Activated CD4-positive, alpha-beta T cell treated with anti-CD3 and anti-CD28 coated beads for 36 hours (primary cell): ENCODE measurements at places on chromosomes 11 and 22. TPM values are rescaled to one million over a fixed set of nuclear protein-coding genes. Genes with fewer than 3 reads are reported as not detected.

DNA sequence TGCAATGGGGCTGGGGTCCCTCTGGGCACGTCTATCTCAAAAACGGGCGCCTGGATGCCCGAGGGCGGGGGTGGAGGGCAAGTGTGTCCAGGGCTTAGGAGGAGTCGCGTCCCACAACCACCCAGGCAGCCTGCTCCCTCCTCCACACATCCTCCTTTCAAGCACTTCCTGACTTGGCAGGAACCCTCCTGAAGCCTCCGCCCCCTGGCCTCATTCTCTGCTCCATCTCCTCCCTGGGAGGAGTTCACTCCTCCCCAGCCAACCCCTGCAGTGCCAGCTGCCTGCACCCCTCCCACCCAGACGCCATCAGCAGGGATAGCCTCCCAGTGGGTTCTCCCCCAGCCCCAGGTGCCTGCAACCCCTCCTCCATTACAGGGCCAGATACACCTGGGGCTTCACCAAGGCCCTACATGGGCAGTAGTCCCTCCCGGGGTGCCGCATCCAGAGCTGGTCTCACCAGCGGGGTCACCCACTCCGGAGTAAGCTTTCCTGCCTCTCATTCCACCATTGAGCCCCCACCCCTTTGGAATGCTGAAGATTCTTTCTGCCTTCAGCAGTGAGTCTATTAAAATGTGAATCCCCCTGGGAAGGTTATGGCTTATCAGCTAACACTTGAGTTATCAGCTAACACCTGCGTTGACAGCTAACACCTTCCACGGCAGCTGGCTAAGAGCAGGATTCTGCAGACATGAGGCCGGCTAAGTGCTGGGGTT, 24.4 kb downstream of the RTN4R start:
- peak; percentile 77 for DNase-seq

DNA sequence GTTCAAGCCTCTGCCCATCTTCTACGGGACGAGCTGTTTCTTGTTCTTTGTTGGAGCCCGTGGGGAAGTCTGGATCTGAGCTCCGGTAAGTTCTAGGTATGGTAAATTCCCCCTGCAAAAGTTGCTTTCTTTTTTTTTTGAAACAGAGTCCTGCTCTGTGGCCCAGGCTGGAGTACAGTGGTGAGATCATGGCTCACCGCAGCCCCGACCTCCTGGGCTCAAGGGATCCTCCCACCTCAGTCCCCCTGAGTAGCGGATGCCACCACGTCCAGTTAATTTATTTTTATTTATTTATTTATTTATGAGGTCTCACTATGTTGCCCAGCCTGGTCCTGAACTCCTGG, 35.5 kb upstream of the MOB2 start:
- no peak for DNase-seq

Gene MMP3
- total RNA-seq: not detected

DNA sequence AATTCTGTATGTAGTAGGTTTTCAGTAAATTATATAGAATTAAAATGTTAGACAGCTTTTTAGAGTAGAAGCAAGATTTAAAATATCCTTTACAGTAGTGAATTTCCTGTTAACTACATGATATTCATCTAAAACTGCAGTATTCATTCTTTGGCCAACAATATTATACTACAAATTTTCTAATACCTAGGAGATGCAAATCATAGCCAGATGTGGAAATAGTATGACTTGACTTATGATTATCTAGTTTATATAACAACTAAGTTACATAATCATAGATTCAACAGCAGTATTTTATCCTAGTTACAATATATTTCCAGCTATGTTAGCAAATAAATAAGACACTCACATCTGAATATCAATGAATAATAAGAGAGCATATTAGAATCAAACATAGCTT, 163.2 kb downstream of the MSANTD4 start:
- no peak for DNase-seq

Gene CCDC73
- not detected for total RNA-seq

Gene OR5B21
- 0.33 TPM for total RNA-seq

GRCh38 chr11:129992161-129992944, 10.3 kb downstream of the PRDM10 start:
- DNase-seq: peak; percentile 73

Gene OR6T1
- not detected for total RNA-seq

Gene CASP12
- not detected for total RNA-seq

DNA sequence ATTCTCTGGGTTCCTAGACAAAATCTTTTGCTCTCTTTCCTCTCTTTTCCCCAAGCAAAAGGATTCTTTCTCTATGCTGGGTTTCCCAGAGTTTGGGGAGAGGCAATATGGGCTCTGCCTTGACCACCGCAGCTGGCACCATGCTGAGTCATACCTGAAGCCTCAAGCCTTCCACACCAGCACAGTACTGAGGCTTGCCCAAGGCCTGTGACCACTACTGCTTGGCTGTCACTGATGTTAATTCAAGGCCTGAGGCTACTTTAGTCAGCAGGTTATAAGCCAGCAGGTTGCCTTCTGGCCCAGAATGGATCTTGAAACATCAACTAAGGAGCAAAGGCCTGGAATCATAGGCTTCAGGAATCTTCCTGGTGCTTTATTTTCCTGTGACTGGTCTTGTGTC, 185.3 kb downstream of the DYNC2H1 start:
- DNase-seq: no peak

Gene EMSY
- total RNA-seq: 35.4 TPM

DNA sequence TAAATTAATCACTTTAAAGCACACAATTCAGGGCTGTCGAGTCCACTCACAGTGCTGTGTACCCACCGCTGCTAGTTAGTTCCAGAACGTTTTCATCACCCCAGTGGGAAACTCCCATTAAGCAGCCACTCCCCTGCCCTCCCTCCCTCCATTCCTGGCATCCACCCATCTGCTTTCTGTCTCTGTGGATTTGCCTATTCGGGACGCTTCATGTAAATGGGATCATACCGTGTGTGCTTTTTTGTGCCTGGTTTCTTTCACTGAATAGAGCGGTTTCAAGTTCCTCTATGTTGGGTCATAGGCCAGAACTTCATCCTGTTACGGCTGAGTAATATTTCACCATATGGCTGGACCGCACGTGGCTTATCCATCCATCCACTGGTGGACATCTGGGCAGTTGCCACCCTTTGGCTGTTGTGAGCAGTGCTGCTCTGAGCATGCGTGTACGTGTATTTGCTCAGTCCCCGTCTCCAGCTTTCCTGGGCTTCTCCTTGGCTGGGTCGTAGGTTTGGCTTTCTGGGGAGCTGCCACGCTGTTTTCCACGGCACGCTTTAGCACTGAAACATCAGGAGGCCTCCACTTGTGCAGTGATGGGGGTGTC, 30.1 kb downstream of the ARHGAP8 start:
- no peak for DNase-seq

GRCh38 chr11:74025467-74026166, 16.7 kb upstream of the UCP3 start:
- DNase-seq: peak; percentile 22

Gene MPPED2
- total RNA-seq: 0.30 TPM

Gene APOL5
- not detected for total RNA-seq

Gene MUC15
- total RNA-seq: not detected

- no peak for DNase-seq
These were observed 144.6 kb upstream of the RASSF10 start for GRCh38 chr11:12864316-12865156.

Gene KRTAP5-1
- total RNA-seq: not detected

DNA sequence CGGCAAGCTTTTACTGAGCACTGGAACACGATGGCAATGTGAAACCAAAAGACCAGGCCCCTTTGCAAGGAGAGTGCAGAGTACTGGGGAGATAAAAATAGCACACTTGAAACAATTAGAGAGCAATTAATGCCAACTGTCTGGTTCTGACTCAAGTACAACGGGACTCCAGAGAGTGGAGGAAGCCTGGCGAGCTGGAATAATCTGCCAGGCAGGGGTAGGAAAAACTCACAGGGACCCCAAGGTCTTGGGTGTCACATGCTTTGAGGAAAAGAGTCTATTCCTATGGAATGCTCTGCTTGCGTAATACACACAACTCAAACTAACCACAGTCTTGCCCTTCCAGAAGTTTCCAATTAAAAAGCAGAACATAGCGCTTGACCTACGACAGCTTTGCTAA, 113.0 kb upstream of the CLMP start:
- DNase-seq: no peak

DNA sequence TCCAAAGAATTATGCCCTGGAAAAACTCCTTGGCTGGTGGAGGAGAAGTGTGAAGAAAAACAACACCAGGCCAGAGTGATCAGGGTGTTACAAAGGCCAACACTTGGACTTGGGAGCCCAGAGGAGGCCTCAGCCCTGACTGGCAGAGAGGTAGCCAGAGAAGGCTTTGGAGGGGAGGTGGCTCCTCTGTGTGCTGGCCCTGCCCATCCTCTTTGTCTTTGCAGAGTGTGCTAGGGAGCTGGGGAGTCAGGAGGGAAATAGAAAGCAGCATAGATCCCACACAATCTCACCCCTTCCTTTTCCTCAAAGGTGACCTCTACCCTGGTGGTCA, 12.0 kb upstream of the P2RY6 start:
- no peak for DNase-seq

Gene DDIAS
- total RNA-seq: 16.9 TPM

Gene LAYN
- total RNA-seq: 5.5 TPM

DNA sequence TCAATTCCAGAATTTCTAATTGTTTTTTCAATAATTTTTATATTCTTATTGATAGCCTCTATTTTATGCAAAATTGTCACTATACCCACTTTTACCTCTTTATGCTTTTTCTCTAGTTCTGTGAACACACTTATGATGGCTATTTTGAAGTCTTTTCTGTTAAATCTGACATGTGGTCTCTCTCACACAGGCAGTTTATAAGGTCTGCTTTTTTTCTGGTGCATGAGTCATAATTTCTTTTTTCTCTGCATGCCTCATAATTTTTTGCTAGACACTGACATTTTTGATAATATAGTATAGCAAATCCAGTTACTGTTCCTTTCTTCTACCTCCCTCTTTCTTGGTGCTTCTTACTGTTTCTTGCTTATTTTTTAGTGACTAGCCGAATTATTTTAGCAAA, 36.0 kb downstream of the ZBTB44 start:
- no peak for DNase-seq

Gene SMC1B
- total RNA-seq: 0.62 TPM

DNA sequence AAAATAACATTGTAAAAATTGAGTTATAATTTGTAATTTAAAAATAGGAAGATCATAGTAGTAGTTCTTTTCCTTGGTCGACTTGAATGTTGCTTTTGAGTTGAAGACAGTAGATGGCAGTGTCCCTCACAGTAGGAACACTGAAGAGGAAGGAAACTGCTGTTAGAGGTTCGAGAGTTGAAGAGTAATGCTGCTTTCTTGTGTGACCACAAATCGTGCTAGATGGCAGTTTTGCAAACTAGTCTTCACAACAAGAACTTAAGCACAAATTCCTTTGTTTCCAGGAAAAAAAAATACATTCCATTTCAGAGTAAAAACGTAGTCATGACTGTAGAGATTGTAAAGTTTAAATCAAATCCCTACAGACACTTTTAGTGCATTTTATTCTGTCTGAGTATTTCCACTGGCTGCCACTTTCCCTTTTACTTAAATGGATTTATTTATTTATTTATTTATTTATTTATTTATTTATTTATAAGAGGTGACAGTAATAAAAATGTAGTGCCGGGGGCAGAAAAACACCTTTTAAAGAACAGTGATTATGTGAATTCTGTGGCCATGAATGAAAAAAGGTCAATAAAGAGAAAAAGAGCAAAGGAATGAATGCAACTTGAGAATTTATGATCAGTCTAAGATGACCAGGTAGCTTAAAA, 54.6 kb downstream of the SPECC1L start:
- peak; percentile 23 for DNase-seq

Gene PYGM
- 0.87 TPM for total RNA-seq

DNA sequence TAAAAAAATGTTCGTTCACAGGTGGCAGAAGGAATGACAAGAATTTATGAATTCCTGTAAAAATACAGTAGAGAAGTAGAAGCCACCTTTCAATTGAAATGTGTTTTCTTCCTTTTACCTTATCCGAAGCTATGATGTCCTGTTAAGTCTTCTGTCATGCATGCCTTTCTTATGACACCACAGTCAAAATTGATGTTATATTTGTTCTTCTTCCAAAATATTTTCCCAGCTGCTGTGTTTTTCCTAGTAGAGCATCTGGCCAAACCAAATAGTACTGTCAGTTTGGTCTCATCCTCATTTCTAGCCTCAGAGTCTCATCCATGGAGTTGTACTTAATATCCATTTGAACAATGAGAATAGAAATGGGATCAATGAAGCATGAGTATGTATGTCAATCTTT, 206.1 kb downstream of the PGR start:
- no peak for DNase-seq

DNA sequence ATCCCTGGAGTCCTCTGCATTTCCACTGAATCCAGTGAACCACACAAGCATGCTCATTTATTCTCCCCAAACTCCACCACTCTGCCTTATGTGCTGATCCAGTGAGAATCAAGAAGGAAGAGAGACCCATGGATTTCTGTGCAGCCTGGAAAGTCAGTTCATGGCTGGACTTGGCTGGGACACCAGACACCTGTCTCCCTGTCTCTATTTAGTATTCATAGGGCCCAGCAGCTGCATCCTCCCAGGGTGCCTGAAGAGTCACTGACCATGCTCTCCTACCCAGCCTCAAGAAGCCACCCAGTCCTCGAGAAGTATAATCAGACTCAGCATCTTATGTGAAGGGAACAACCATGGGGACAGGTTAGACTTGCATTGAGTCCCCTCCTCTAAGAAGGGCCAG, 83.2 kb downstream of the ZNF280B start:
- no peak for DNase-seq

DNA sequence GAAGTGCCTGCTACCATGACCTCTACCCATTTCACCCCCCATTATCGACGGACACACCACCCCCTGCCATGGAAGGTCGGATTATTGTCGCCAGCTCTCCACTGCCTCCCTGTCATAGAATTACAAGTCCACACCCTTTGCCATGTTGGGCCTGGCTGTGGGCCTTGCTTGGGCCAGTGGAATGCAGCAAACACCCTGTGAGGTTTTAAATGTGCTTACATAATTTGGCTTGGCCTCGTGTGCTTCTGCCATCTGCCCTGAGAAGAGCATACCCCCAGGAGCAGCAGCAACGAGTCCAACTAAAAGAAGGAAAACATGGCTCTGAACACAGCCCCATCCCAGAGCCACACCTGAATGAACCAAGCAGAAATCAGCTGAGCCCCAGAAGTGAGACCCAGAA, 94.1 kb upstream of the PRDM11 start:
- DNase-seq: no peak
